Activated CD4-positive, alpha-beta T cell treated with anti-CD3 and anti-CD28 coated beads, Interleukin-2, Interleukin-4, amounts not matched to agents 100 ng/mL and 50 ng/mL, durations not matched to agents 16 hours and 8 hours (primary cell): ENCODE measurements at places on chromosomes 5 and 9.

DNA sequence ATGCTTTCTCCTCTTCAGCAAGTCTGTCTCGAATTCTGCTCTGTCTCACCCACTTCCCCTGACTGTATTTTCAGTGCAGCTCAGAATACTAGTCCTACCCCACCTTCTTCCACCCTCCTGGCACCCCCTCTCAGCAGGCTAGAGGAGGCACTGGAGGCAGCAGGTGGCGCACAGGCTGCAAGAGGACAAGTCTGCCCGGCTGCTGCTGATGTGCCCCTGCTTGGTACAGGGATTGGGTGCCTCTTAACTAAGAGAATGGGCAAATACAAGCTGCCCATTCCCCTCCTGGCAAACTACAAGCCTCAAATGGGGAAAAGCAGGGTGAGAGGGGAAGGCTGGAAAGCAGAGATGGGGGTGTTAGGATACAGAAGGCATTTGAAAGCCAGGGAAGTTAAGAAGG is 5.1 kb downstream of the TLN1 start:
- DNase-seq: no peak

- DNase-seq: no peak
These were observed 65.8 kb downstream of the KCTD16 start for GRCh38 chr5:144236499-144236898.

- peak; percentile 35 for DNase-seq
These were observed 36.0 kb downstream of the LYRM7 start for GRCh38 chr5:131206772-131207171.

DNA sequence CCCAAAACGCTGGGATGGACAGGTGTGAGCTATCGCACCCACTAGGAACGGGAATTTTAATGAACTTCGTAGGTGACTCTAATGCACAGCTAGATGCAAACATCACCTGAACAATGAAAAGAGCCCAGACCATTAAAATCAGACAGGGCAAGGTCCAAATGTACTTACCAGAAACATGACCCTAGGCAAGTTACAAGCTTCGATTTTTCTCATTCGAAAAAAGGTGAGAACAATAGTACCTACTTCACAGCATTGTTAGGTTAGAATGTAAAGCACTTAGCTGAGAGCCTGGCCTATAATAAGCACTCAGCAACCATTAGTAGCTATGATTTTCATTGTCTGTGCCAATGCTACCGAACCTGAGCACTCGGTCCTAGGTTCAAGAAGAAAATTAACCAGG is 5.8 kb upstream of the KLHL3 start:
- DNase-seq: no peak

DNA sequence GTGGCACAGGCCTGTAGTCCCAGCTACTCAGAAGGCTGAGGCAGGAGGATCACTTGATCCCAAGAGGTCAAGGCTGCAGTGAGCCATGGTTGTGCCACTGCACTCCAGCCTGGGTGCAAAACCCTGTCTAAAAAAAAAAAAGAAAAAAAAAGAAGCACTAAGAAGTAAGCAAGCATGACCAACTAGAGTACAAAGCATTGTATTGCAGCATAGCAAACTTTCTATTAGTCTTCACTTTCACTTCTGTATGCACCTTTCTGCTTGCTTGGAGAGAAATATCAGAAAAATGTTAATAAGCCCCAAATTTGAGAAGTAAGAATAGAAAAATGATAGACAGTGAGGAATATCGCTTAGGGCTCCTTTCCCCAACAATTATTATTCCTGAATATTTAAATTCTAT is 497.7 kb upstream of the WWC1 start:
- no peak for DNase-seq

- no peak for DNase-seq
These were observed 232.7 kb downstream of the RFK start for GRCh38 chr9:76161541-76161940.

DNA sequence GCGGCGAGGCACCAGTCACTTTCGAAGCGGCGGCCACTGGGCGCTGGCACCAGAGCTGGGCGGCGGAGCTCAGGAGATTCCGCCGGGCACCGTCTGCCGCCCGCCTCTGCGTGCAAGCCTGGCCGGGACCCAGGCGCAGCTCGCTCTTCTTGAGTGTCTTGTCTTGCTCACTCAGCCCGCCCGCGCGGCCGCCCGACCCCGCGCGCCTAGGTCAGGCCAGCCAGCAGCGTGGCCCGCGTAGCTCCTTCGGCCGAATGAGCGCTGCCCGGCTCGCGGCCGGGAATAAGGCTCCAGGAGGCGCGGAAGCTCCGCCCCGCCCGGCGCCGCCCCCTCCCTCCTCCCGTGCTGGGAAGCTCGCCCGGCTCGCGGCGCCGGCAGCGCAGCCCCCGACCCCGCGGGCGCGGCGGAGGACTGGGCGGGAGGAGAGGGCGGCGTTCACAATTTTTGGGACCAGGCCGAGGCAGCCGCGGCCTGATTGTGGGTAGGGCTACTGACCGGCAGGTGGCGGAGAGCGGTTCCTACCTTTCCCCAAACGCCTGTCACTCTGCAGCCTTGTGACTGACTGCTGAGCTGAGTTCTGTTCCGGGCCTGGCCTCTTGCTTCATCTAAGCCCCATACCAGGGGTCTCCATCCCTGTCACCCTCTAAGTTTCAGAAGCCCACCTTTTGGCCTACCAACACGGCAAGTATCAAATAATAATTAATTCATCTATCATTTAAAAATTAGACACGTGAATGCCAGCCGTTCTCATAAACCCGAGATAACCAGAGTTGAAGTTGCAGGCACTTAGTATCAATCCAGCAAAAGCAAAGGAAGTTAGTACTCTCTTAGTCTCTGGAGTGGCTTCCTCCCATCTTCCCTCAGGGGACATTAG is at the start of gene HBEGF:
TSS of gene HBEGF (minus strand) at position 256 of the 874 bp plus-strand sequence. CDS start 275 bp downstream, outside the sequence.
- DNase-seq: peak; percentile 52

DNA sequence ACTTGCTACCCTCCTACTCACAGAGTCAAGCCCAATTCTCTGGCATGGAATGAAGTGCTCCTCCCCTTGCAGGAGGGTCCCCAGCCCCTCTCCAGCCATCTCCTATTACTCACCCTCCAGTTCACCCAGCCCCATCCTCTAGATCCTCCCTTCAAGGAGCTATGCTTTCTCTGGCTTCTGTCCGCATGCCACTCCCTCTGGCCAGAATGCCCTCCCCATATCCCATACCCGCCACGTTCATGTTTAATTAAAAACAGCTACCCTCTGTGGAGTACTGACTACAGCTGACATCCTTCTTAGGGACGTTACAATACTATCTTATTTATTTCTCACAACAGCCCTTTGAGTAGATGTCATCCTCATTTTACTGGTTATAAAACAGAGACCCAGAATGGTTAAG is 3.0 kb downstream of the F2R start:
- no peak for DNase-seq

DNA sequence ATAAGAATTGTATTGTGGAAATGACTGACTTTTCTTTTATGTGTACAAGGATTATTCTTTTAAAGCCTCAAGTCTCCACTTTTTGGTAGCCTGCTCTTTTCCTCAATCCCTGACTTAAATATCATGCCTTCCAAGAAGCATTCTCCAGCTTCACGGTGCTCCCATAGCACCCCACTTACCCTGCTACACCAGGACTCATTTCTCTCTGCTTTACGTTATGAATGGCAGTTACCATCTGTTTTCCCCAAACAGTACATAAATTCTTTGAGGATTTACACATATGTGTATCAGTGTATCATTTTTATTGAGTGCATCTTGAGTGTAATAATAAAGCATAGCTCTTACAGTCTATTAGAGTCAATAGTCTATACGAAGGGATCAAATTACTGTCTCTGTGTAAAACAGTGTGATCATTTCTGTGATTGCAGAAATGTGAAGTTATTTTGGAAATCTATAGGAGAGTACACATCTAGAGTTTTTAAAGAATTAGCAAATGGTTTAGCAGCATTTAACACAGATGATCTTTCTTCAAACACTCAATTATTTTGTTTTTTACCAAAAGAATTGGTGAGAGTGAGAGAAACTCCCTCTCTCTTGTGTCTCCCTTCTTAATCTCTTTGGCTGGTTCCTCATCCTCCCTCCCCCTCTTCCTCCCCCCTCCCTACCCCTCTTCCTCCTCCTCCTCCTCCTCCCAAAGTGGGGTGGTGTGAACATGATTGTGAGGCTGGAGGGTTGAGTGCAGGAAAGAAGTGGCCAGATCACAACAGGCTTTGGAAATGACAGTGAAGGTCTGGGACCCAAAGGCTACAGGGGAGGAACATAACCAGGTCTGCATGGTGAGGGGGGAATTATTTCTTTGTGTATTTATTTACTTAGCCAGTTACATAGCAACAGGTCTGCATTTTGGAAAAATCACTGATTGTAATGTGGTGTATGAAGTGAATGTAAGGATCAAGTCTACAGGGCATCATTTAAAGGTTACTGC is 27.6 kb upstream of the ECM2 start:
- no peak for DNase-seq

- DNase-seq: no peak
These were observed 1.8 kb downstream of the ACTL7A start for GRCh38 chr9:108863891-108864290.

- peak; percentile 83 for DNase-seq
These were observed 64.0 kb upstream of the FYB1 start for GRCh38 chr5:39283231-39283818.

- DNase-seq: peak; percentile 35
These were observed 51.4 kb downstream of the SMARCA2 start for GRCh38 chr9:2066312-2067273.

DNA sequence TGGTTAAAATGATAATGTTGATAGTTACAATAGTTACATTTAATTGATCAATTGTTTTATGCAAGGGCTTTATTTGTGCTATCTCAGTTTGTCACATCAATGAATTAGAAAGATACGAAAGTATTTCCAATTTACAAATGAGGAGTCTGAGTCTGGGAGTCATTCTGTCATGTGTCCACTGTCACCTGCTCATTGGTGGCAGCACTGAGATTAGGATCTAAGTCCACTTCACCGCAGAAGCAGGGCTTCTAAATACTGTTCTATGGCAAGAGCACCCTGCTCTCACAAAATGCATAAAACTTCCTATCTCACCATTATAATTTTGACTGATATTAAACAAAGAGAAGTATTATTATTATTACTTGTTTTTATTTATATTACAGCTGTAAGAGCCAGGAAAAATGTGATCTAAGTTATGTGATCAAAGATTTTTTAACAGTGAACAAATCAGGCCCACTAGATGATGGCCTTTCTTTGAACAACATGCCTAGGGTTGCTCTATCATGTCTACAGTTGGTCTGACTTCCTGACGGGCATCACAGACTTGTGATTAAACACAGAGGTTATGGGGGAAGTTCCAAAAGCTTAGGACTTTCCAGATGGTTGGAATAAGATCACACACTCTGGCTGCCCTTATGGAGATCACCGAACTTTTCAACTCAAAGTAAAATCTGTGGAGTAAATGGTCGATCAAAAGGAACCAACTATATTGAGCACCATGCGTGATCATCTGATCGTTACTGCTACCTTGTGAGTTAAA is 15.1 kb downstream of the TLR4 start:
- DNase-seq: no peak

- no peak for DNase-seq
These were observed 60.8 kb downstream of the MAPKAP1 start for GRCh38 chr9:125646217-125646616.

DNA sequence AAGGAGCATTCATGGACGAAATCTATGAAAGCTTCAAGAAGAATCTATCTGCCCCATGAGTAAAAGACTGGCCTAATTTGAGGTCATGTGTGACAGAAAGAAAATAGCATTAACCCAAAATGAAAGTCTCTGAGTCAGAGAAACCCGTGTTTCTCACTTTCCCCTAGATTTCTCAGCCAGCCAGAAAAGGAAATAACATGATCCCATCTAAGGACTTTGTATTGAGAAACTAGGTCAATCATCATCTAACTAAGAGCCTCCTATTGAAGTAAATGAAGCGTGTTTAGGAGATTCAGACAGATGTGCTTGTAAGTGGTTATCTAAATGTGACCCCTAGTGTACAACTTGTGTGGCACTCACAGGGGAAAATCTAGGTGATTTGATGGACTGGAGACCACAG is 77.3 kb upstream of the ZNF366 start:
- DNase-seq: no peak

DNA sequence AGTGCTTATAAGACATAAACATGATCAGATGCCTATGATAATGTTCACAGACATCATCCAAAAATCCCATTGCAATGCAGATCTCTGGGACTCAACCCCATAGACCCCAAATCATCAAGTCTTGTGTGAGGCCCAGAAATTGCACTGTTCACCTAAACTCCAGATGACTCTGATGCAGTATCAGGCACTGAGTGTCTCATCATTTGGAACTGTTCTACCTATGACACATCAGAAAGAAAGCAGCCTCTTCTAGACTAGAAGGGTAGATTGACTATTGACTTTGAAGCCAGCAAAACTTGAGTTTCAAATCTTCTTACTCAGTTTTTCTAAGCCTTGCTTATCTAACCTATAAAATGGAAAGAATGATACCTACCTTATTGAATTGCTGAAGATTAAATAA is 58.7 kb upstream of the PAPPA start:
- DNase-seq: no peak
